ENCODE measurements at places on chromosomes 7 and 10.

- DNase-seq: no peak
These were observed 41.5 kb upstream of the EPC1 start for GRCh38 chr10:32388258-32389027.

GRCh38 chr10:30784897-30785605, 155.5 kb upstream of the LYZL2 start:
- DNase-seq: no peak

DNA sequence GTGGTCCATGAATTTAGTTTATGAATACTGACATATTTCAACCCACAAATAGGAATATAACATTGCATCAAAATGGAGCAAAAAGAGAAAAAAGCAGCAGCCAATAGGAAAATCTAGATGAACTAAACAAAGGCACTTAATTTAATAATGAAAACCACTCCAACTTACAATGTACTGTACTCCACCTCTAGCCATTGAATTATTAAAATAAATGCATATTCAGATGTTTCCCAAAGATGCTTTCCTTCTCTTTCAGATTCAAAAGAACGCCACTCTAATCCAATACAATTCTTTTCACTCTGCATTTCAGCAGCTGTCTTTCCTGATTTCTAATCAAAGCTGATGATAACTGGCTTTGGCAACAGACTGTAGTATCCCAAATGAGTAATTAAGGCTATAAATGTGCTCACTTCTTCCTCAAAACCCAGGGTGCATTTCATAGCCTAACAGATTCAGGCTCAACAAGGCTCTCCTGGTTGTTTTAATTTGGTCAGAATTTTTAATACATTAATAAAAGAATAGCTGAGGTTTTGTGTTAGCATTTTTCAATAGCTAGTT, 577.1 kb downstream of the PARD3 start:
- no peak for DNase-seq

GRCh38 chr10:99573790-99574189, 41.0 kb downstream of the NKX2-3 start:
- DNase-seq: no peak

DNA sequence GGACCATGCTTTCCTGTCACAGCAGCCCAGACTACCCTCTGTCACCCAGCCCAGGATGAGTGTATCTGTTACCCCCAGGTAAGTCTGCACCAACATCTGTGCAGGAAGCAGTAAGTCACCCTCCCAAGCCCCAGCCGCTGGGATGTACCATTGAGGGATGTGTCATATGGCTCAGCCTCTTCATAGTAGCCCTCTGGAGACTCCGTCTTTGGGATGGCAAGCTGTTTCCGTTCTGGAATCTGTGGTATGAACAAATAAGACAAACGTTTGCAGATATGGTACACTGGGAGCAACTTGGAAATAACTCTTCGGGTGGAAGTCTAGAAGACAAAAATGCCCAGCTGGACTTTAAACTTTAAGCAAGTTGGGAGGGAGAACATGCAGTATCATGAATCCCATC, 81.3 kb downstream of the AFAP1L2 start:
- no peak for DNase-seq

GRCh38 chr10:65570143-65571010, 1355.5 kb upstream of the LRRTM3 start:
- no peak for DNase-seq

- DNase-seq: no peak
These were observed 10.1 kb upstream of the OPN4 start for GRCh38 chr10:86644152-86644793.

GRCh38 chr7:33886149-33886623, 19.2 kb upstream of the BMPER start:
- DNase-seq: no peak

- no peak for DNase-seq
These were observed 511.2 kb upstream of the KLF6 start for GRCh38 chr10:4296161-4296560.

- DNase-seq: no peak
These were observed 132.3 kb upstream of the MKI67 start for GRCh38 chr10:128258421-128258976.

- no peak for DNase-seq
These were observed 24.3 kb downstream of the PLEKHS1 start for GRCh38 chr10:113775686-113776294.

GRCh38 chr7:78141522-78142281, 343.1 kb downstream of the PHTF2 start:
- DNase-seq: no peak

- no peak for DNase-seq
These were observed 298.7 kb downstream of the THSD7A start for GRCh38 chr7:11533229-11533820.

- DNase-seq: no peak
These were observed 149.2 kb downstream of the REEP3 start for GRCh38 chr10:63670291-63670898.

DNA sequence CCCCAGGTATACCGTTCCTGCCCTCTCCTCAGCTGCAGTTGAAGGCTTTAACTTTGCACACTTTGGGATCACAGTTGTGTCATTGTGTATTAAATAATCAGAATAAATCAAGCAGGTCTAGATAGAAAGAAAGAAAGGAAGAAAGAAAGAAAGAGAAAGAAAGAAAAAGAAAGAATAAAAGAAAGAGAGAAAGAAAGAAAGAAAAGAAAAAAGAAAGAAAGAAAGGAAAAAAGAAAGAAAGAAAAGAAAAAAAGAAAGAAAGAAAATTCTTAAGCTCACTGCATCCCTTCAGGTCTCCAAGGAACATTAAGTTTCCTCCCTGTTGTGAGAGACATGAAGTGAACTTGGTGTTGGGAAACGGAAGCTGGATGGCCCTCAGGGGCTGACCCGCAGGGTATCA, 17.2 kb upstream of the TRIM24 start:
- no peak for DNase-seq

- DNase-seq: no peak
These were observed 44.1 kb downstream of the GLI3 start for GRCh38 chr7:42192851-42193461.

DNA sequence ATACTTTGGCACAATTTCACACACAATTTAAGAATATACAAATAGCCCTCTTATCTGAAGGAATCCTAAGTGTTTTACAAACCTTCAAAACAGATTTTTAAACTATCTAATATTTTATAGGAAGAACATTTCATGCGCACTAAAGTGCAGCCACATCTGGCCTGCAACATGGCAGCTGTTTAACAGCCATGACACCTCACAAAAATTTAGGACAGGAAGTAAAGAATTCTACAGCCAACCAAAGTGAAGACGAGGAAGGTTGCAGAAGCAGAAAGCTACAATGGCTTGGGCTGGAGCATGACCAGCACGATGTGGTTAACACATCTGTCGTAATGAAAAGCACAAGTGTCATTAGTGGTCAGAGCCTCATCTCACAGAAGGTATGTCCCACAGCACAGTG, 238.1 kb downstream of the HPSE2 start:
- no peak for DNase-seq

GRCh38 chr10:102234888-102235597, 6.3 kb downstream of the PITX3 start:
- DNase-seq: no peak

Measured in activated CD4-positive, alpha-beta T cell treated with anti-CD3 and anti-CD28 coated beads for 24 hours (primary cell).